ENCODE measurements at places on chromosomes 1 and 21.

GRCh38 chr21:45980697-45981096, 873 bp upstream of the COL6A1 start:
- DNase-seq = no peak

DNA sequence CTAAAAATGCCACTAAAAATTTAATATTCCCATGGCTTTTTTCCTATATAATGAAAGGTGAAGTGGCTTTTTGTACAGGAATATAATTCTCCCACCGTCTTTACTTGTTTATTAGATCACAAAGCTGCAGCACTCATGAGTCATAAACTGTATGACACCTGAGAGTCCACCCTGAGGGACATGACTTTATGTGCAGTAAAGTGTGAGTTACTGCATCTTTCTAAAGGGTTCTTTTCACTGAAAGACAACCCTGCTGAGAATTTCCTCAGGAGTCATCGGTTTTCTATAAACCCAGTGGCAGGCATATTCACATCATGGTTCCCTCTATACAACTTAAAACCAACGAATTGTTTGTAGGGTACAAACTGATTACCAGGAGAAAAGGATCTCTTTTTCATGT, 77.4 kb downstream of the APP start:
- DNase-seq = no peak

GRCh38 chr21:29465546-29465945, 166.8 kb downstream of the BACH1 start:
- no peak for DNase-seq

DNA sequence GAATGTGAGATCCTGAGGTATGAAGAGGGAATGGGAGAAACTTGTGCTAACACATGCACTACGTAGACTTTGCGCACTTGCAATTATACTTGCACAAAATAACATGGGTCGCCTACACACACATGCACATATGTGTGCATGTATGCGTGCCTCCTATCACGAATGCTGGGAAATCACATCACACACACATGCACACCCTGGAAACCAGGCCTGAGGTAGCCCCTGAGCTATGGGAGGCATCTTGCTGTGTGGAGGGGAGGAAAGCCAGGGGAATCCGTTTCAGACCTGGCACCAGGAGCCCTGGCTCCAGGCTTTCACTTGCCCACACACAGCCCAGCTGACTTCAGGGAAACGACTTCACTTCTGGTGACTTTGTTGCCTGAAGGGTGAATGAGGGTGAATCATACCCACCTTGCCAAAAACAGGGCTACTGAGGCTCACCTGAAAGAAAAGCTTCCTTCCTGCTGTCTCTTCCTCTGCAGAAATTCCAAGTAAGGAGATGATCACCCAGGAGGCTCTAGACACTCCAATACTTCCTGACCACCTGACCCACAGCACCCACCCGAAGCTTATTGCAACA, 136.0 kb upstream of the NGF start:
- DNase-seq = no peak

Measured in urothelium cell line (cell line).